Caki2 (cell line): ENCODE measurements at places on chromosomes 3 and 15. TPM values are rescaled to one million over a fixed set of nuclear protein-coding genes. Genes with fewer than 3 reads are reported as not detected.
A peak's percentile ranks its signal among the peaks of the same experiment; 100 is the strongest.

DNA sequence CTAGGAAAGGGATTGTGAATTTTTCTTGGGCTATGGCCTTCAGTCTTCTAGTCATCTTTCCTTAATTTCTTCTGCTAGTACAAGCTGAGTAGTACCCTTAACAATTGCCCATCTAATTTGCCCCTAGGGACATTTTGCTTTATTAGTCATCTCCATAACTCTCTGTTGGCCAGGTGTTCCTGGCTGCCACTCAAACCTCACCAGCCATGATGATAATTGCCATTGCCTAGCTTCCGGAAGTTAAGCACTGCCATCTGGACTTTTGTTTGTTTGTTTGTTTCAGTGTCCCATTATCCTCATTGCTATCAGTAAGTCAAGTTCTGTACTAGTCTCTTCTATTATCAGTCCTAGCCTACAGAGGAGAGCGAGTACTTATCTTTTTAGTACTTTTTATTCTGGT lies 36.6 kb upstream of the UBL7 start:
- no peak for DNase-seq

DNA sequence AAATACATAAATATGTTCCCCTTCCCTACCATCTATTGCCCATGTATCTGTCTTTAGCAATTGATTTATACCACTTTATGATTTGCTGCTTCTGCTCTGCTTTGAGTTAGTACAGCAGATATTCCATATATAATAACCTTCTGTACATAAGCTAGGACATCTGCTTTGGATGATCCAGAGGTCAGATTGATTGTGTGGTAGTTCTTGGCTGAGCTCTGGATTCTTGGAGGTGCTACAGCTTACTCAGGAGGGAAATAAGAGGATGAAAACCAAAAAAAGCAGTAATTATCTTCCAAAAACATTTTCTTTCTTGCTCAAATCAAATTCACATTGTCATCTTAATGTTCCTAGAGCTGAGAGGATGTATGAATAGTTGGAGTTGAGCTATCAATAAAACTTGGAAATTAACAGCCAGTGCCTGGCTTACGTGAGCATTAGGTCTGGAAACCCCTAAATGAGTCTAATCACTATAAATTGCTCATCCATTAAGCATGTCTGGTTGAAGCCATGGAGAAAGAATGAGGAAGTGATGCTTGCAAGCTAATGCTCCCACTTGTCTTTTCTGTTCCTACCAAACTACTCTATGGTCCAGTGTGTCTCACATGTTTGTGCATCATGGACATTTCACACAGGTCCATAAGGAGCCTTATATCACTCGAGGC lies 36.3 kb upstream of the TMEM42 start:
- peak; percentile 26 for DNase-seq

DNA sequence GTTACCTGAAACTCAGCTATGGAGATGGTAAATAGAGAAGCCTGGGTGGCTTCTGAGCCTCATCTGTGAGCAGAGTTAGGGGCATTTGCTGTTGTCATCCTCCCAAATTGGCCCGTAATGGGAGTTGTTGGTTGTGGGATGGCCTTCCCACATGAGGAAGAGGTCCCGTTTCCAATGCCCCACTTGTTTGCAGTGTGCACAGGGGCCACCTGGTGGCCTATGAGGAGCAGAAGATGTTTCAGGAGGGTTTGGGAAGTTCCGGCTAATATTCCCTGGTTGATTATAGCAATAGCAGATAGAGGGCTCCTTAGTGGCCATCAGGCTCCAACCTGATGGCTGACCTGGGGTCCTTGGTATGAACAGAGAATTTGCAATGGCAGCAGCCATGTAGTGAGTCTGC lies 1546.5 kb downstream of the OTOL1 start:
- no peak for DNase-seq

- DNase-seq: no peak
Observed at GRCh38 chr3:86954747-86955146, 36.2 kb downstream of the VGLL3 start.

- no peak for DNase-seq
Observed at GRCh38 chr15:57442335-57442734, 66.0 kb downstream of the CGNL1 start.

- no peak for DNase-seq
Observed at GRCh38 chr3:184578822-184579221, 17.2 kb downstream of the EPHB3 start.

DNA sequence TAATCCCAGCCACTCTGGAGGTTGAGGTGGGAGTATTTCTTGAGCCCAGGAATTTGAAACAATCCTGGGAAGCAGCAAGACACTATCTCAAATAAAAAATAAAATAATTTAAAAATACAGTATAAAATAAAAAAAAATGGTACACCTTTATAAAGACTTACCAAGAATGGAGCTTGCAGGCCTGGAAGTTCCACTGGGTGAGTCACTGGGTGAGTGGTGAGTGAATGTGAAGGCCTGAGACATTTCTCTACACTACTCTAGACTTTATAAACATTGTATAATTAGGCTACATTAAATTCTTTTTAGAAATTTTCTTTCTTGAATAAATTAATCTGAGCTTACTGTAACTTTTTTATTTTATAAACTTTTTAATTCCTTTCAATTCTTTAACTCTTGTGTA lies 609.1 kb upstream of the BCHE start:
- no peak for DNase-seq

GRCh38 chr15:58243070-58243469 lies 104.9 kb downstream of the AQP9 start:
- no peak for DNase-seq

DNA sequence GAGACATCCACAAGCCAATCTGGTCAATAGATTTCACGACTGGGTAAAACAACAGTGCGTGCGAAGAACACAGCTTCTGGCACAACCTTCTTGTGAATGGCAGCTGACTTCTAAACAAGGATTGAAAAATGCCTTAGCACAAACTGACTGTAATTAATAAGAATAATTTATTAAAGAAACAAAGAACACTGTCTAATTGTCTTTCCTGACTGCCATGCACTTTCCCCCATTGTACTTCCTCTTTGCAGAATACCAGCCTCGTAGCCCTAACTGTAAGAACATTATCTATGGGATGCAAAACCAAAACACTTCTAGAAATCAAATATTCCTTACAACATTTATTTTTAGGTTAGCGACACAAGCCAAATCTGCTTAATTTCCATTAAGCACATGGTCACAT lies 6.5 kb downstream of the FOXP1 start:
- DNase-seq: no peak

GRCh38 chr15:72919936-72920465 lies 132.3 kb upstream of the NEO1 start:
- no peak for DNase-seq

DNA sequence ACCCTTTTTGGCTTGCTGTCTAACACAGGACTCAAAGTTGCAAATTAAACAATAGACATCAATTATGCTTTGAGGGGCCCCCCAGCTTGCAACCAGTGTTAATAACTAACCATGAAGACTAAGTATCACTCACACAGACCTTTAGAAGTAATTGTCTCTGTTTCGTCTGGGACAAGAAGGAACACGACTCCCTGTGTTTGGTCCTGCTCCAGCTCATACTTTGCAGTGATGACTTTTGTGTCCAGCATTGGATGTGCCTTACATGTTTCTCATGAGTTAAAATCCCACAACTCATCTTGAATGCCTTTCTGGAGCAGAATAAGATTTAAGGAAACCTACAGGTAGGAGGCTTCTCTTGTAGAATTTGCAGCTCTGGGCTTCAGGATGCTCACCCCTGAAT lies 53.1 kb downstream of the GMNC start:
- DNase-seq: no peak

- peak; percentile 85 for DNase-seq
Observed at GRCh38 chr3:149473357-149474249, 894 bp upstream of the TM4SF4 start.

- no peak for DNase-seq
Observed at GRCh38 chr15:68431037-68431791, 749 bp downstream of the ITGA11 start.

GRCh38 chr3:52819936-52820335 lies 10.5 kb downstream of the ITIH4 start:
- DNase-seq: no peak

DNA sequence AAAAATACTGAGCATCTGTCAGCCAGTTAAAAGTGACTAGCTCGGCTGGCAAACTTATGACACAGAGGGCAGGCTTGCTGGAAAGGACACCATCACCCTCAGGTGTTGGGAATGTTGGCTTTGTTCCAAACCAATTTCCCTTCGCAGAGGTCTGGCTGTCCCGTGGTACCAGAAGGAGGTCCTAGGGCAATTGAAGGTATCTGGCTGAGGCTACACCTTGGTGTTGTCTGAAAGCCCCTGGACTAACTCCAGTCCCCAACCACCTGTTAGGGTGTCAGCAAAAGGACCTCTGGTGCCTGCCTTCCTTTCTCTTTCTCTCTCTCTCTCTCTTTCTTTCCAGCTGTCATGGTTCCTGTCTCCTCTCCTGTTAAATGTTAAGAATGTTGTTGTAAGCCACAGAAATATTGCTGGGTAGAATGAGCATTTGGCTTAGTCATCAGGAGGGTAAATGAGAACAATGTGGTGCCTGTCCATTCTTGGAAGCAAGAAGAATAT lies 12.5 kb downstream of the PRR20G start:
- DNase-seq: peak; percentile 74

DNA sequence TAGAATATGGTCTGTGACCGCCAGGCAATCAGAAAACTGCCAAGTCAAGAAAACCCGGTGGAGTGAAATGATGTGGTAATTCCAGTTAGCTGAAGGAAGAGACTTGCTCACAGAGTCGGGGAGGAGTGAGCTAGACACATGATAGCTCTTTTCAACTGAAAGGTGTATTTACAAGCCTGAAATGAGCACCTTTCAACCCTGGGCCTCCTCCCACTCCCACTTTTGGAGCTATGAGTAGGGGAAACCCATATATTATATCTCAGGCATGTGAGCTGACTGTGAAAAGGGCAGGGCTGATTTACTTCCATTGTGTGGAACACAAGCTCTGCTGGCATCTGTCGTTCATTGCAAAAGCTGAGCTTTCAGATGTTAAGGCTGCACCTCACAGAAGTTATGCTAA lies 960.2 kb downstream of the TUSC7 start:
- DNase-seq: no peak

DNA sequence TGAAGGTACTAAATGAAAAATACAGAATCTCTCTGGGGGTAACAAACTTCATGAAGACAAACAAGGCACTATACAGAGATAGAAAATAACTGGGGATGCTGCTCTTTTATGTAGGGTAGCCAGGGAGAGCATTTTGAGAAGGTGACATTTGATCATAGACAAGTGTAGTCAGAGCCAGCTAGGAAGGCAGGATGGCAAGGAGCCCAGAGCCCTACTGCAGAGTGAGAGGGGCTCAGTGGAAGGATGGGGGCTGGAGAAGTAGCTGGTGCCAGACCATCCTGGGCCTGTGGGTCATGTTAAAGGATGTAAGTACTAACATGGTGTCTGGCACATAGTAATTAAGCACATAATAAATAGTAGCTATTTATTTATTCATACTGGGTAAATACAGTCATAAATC lies 133.6 kb downstream of the MEIS2 start:
- no peak for DNase-seq

- DNase-seq: no peak
Observed at GRCh38 chr3:103047640-103048039, 612.8 kb downstream of the ZPLD1 start.

DNA sequence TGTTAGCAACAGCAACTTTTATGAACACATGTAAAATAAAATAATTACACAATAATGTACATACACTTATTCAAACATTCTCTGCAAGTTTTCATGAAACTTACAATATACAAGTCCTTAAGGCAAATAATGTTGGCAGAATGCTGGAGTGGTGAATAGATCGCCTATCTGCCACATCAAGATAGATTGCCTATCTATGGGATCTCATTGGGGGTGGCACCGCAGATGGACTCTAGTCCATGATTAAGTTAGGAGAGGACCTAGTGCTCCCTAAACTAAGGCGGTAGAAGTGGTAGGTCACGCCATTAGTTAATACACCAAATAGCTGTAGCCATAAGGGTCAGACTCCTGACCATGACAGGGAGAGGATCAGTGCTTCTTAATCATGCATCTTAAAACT lies 315.7 kb downstream of the GBE1 start:
- DNase-seq: no peak

DNA sequence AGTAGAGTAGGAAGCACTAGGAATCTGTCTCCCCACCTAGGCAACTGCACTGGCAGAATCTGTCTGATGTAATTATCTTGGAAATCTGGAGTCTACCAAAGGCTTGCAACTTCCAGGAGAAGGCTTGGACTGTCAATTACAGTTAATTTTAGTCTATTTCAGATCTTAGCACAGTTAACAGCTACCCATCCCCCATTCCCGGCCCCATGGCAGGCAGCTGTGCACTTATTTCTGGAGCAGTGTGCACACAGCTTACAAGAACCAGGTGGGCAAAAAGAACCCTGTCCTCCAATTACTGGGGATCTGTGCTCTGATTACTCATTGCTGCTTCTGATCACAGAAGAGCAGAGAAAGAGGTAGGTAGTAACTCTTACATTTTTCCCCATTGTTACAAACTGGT lies 12.3 kb upstream of the CDAN1 start:
- no peak for DNase-seq

DNA sequence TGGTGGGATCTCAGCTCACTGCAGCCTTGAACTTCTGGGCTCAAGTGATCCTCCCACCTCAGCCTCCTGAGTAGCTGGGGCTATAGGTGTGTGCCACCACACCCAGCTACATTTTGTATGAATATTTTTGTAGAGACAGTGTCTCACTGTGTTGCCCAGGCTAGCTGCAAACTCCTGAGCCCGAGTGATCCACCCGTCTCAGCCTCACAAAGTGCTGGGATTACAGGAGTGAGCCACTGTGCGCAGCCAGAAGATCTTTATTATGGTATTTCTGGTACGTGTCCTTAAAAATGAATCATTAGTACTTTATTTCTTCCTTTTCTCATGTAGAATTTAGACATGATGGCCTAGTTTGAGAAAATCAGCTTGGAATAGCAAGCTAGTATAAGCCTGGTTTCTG lies 153.3 kb downstream of the BCHE start:
- no peak for DNase-seq

DNA sequence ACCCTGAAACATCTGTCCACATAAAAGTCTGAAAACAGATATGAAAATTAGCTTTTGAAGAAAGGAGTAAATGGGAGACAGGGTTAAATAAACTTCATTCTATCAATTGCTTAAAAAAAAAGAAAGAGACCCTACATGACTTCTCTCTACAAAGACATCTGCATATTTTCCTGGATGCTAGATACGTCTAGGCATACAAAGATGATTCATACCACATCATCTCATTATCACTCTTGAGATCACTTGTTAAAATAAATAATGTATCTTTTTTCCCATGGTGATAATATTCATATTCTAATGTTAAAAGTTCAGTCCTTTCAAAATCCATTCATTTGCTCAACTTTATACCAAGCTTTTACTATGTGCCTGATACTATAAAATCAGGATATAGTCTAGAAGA lies 295.8 kb downstream of the MAGI1 start:
- no peak for DNase-seq

The TTLL13 gene
- total RNA-seq: 0.07 and 4.3 TPM in 2 replicates

The C3orf22 gene
- not detected in 2 replicates for total RNA-seq

The MCF2L2 gene
- total RNA-seq: 0.91 TPM in 1 of 2 replicates, not detected in the other

The CYP1A2 gene
- not detected in 2 replicates for total RNA-seq

The VPS39 gene
- total RNA-seq: 15.9 and 26.2 TPM in 2 replicates

The LRRC31 gene
- total RNA-seq: 0.47 and 0.98 TPM in 2 replicates

The FBXL22 gene
- not detected in 2 replicates for total RNA-seq

The CADPS gene
- total RNA-seq: not detected in 2 replicates

The THRB gene
- total RNA-seq: 2.8 and 13.5 TPM in 2 replicates

The WHAMM gene
- 5.4 and 7.0 TPM in 2 replicates for total RNA-seq

The CD80 gene
- total RNA-seq: not detected in 2 replicates

The LSM3 gene
- total RNA-seq: 23.5 and 25.5 TPM in 2 replicates

The TUSC7 gene
- total RNA-seq: not detected in 2 replicates

The GCHFR gene
- total RNA-seq: 73.4 and 105 TPM in 2 replicates

The PTPRG gene
- total RNA-seq: 7.4 and 9.4 TPM in 2 replicates

The CCDC13 gene
- total RNA-seq: not detected in 2 replicates
